Gastroesophageal sphincter (tissue), 4 donors: ENCODE measurements at places on chromosomes 6 and 20.

GRCh38 chr6:48689498-48689897, 578.5 kb upstream of the PTCHD4 start:
- ATAC-seq, result no peak

- ATAC-seq, result no peak
Observed at GRCh38 chr6:41036601-41037000, 2.4 kb downstream of the UNC5CL start.

DNA sequence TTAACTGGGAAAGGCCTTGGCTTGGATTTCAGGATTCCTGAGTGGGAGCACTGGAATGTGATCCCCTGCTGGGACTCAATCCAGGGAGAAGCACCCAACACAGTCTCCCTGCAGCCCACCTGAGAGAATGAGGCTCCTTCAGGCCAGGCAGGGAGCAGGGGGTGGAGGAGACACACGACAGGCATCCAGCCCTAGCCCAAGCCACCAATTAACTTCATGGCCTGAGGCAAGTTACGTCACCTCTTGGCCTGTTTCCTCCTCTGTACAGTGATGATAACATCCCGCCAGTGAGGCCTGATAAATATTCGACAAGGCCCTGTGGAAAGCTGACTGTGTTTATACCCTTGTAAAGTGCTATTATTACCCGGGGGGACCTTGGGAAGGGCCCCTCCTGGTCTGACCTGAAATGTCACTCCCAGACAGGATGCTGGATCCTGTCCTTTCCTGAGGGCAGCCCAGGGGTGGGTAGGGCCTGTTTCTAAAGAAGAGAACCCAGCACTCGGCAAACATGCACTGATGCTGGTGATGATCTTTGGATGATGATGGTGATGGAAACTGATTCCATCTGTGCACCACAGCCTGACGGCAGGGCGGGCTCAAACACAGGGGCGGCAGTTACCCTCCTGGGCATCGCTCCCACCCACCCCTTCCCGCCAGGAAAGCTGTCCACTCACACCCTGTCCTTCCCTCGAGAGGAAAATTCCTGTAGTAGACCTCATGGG, 12.4 kb downstream of the FRS3 start:
- ATAC-seq, result peak; percentile 70

- ATAC-seq, result no peak
Observed at GRCh38 chr6:31158863-31159855, 770 bp downstream of the TCF19 start.

DNA sequence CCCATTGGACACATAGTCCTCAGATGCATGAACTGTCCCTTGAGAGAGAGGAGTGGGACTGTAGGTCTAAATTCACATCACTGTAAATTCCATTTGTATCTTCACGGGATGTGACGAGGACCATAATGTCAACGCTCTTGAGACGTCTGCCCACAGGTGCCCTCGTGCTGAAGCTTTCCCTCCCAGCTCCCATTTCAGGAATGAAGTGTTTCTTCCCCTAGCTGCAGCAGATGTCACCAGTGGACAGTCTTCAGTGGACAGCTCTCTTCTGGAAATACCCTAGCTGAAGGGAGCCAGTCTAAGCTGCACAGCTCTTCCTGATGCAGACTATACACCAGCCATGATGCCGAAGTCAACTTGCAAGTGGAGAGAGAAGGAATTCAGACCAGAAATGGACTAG, 217.4 kb upstream of the ECI2 start:
- ATAC-seq, result no peak

DNA sequence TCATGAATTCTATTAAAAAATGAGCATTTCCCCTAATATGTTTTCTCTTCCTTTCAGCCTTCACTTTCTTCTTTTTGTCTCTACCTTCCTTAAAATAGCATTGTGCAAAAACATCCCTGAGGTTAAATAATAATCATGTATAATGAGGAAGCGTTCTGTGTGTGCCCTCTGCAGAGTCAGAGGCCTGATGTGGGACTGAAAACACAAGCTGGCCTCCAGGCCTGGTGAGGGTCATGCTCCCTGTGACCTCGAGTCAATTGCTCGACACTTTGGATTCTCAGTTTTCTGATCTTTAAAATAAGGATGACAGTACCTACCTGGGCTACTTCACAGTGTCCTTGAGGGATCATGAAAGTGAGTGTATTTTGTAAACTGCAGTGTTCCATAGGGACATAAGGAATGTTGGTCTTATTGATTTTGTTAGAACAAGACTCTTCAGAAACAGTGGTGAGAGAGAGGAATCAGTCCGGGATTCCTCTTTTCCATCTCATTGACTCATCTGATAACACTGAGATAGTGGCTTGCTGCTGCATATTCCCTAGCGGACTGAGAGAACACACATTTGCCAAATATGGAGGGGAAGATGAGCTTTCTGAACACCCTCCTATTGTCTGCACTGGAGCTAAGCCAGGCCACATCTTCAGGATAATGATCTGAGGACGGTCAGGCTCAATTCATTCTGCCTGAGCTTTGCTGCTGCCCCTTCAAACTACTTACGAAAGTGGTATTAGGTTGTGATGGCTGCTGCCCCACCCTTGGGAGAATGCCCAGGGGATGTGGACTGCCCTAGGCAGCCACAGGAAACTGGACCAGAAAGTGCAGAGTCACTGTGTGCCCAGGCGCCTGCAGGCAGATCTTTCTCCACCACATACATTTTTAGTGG, 39.6 kb upstream of the PDE7B start:
- ATAC-seq, result peak; percentile 48

DNA sequence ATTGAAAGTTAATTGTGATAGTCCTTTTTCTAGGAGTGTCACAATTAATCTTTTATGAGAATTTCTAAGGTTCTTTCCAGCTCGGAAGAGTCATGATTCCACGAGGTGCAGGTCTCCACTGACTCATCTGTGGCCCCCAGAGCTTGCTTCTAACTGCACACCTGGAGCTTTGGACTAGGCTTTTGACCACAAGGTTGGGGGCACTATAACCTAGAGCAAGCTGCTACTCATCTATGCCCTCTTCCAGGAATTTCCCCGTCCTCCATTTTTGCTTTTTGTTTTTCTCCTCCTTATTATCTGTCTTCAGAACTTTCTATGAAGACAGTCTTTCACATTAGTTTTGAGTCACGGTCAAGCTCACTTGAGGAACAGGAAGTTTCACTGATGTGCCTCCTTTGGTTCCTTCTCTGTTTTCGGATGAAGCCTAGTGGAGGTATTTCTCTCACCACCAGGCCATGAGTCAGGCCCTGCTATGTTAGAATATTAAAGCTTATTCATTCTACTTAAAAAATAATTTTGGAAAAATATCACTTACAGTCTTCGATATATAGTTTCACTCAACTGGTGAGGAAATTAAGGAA, 119.2 kb upstream of the INSM1 start:
- ATAC-seq, result no peak

GRCh38 chr6:12051861-12052368, 39.8 kb downstream of the HIVEP1 start:
- no peak for ATAC-seq

DNA sequence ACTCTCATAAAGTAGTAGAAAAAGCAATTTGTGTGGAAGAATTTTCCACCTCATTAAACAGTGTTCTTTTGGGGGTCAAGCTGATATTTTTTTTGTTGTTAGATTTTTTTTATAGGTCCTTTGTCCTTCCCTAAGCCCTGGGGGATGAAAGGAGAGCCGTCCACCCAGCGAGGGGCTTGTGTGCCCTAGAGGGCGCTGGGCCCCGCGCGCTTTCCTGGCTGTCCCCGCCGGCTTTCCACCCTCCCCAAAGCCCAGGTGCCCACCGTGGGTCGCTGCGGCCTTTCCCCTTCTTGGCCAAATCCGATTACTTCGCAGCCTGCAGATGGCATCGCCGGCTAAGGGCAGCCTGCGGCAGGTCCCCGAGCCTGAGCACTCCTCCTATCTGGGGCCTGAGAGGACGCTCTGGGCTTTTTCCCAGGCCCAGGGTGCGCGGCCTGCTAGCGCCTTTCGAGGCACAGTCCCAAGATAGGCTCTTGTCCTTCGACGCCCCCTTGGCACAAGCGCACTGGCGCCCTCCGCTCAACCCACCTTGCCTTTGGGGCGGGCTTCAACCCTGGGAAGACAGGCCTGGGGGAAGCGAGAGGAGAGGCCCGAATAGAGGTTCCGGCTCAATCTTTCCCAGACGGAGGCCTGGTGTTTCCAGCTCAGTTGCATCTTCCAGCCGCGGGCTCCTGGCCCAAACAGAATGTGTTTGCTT, 33.6 kb downstream of the TFAP2A start:
- ATAC-seq, result no peak

DNA sequence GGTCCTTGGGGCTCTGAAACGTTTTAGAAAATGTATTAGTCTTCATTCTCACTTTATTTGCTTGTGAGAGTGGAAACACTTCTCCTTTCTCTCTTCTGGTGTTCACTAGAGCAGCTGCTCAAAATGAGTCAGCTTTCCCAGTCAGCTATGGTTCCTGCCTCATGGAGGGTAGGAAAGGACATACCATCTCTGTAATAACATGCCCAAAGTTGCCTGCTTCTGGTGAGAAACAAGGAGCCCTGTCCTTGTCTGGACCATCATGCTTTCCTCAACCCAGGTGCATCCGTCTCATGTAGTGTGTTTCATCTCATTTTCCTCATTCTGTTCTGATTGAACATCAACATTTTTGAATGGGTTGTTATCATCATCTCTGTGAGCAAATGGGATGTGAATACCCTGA, 17.1 kb upstream of the TINAG start:
- no peak for ATAC-seq
